ENCODE measurements at places on chromosomes 5 and 9. TPM values are rescaled to one million over a fixed set of nuclear protein-coding genes. Genes with fewer than 3 reads are reported as not detected.

Gene PCDHGA10
- total RNA-seq, result 22.2 TPM

Gene NUTM2F
- not detected for total RNA-seq

Gene FGF18
- total RNA-seq, result not detected

Gene PRSS3
- 5.7 TPM for total RNA-seq

Gene IFNA13
- not detected for total RNA-seq

Gene PCDHB7
- 0.63 TPM for total RNA-seq

Gene LOX
- 193 TPM for total RNA-seq

Gene KIF2A
- 42.6 TPM for total RNA-seq

Gene SEMA4D
- not detected for total RNA-seq

Gene KCNV2
- total RNA-seq, result not detected

Data from fibroblast of the aortic adventitia (primary cell).